ENCODE measurements at places on chromosomes 1 and 21.

DNA sequence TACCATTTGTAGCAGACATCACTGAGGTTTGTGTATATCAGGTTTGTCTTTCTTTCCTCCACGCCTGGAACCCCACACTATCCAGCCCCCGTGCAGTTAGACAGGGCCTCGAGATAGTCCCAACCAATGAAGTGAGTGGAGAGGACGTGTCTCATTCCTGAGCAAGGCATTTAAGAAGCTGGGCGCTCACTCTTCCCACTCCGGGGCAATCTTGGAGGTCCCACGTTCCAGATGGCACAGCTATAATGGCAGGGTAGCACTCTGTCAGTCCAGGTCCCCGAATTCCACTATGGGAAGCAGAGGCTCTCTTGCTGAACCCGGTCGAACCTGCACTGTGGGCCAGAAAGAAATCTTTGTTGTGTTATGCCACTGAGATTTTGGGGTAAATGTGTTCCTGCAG, 57.3 kb upstream of the CSF3R start:
- no peak for ATAC-seq

GRCh38 chr1:7562729-7563605, 208.1 kb upstream of the VAMP3 start:
- ATAC-seq, result no peak

DNA sequence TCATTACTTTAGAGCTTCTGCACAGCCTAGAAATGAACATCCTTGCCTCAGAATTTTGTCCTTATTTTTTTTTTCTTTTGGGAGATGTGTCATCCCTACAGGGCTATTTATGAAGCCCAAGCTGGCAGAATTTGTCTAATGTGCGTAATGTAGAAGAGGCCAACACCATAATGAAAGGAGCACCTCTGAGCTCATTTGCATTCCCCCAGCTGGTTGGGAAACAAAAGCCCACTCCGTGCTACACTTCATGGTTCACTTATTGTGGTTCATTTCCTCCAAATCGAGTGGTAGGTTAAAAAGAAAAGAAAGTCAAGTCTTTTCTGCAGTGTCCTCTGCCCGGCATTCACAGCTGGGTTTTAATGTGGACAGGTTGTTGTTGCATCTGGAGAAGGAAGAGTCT, 73.5 kb downstream of the KAZN start:
- ATAC-seq, result no peak

DNA sequence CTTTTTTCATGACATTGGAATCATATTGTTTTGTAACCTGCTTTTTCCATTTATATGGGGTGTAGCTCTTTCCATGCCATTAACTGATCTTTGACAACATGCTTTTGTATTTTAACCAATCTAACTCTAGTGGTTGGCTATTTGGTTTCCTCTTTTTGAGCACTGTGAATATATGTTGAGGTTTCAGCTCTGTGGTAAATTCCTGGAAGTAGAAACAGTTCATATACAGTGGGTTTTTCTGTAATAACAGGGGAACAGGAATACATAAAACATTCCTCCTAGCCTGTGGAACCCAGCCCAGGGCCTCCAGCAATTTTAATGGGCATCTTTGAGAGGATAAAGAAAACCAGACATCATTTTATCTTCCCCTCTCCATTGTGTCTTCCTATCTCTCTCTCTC, 17.4 kb downstream of the AZIN2 start:
- no peak for ATAC-seq

Data from activated CD4-positive, CD25-positive, alpha-beta regulatory T cell treated with anti-CD3 and anti-CD28 coated beads, Interleukin-2, amount 50 U/mL, for 24 hours (primary cell).